ENCODE measurements at places on chromosomes 6 and 20. TPM values are rescaled to one million over a fixed set of nuclear protein-coding genes. Genes with fewer than 3 reads are reported as not detected.

The VGLL2 gene
- not detected for total RNA-seq

The LRRN4 gene
- total RNA-seq = 0.07 TPM

The SEL1L2 gene
- total RNA-seq = not detected

The KDM1B gene
- total RNA-seq = 33.7 TPM

The NECAB3 gene
- 28.8 TPM for total RNA-seq

The CCDC167 gene
- 10.8 TPM for total RNA-seq

The ERVFRD-1 gene
- total RNA-seq = not detected

The HFE gene
- total RNA-seq = 20.3 TPM
